ENCODE measurements at places on chromosomes 5 and 9.

DNA sequence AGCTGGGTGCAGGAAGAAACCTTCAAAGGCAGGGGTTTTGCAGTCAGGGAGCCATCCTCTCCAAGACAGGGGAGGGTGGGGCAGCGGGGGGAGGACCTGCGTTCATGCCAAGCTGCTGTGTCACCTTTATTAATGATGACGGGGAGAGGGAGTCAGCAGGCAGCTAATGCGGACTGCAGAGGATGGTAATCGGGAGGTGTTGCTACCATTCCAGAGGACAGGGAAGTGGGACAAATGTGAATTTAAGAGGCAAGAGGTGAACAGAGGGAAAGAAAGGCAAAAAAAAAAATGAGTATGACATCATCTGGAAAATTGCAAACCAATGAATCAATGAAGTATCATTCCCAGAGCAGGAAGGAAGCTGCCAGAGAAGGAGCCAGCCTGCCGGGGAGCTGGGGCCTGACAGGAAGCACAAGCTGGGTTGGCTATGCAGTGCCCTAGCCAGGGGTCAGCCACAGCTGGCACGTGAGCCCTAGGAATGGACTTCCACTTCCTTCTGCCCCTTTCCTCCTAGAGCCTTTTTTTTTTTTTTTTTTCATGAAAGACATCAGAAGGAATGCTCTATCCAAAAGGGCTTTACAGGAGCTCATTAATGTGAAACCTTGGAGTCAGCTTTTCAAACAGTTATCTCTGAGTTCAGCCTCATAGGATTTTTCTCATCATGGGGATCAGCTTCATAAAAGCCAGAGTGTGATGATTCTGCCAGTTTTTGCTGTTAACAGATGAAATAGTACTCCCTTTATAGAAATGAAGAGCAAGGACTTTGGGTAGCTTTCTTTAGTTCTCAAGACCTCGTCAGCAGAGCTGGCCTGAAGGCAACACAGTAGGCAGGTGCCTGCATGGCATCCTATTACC, 9.2 kb downstream of the INSYN2B start:
- DNase-seq, result peak; percentile 78

DNA sequence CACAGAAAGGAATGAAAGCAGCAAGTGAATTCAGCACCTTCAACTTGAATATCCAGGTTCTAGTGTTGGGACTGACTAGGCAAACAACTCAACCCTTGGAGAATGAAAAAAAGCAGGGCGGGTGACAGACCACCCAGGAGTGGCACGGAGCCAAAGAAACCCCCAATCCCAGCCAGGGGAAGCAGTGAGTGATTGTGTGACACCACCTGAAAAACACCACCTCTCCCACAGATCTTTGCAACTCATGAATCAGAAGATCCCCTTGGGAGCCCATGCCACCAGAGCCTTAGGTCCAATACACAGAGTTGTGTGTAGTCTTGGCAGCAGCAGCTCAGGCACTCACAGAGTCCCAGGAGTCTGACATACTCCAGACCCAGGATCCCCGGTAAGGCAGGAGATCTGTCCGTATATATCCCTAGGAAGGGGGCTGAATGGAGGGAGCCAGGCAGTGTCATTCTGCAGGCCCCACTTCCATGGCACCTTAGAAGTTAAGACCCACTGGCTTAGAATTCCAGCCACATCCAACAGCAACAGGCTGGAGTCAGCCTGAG, 22.1 kb upstream of the ROR2 start:
- no peak for DNase-seq

DNA sequence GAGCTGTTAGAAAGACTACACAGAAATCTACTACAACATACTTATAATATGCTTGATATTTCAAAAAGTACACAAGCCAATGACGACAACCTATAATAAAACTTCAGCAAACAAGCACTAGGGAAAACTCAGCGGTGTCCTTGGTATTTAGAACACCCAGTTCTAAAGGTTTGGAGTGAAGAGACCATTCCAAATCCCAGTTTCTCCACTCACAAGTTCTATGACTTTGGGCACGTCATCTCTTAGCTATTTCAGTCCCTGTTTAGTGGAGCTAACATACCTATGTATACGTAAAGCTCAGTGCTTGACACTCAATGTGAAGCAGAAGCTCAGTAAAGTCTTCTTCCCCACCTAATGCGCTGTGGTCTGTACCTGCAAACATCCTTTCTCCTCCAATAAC, 52.8 kb downstream of the MLLT3 start:
- DNase-seq, result no peak

DNA sequence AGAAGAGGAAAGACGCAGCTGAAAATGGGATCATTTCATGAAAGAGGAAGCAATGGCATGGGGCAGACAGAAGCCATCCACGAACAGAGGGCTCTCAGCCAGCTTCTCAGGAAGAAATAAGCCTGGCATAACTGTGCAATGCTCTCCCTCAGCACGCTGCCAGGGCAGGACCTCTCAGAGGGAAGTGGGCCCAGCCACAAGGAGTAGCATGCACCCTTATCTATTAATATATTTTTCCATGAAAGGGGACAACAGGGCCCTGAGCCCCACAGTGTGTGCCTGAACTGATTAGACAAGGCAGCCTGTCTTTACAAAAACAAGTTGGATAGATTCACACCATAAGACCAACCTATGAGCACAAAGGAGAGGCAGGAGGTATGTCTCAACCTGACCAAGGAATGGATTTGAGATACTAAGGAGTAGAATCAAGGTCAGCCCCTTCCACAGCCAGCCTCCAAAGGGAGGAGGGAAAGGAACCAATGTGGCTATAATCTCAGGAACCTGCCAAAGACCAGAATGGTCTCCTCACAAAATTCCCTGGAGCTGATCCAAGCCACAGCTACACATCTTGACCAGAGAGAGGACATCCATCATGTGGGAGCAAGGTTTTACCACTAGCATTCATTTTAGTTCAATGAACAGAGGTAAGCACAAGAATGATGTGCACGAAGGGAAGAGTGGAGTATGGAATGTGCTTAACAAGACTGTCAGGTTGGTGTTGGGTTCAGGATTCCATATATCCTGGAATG, 154.8 kb downstream of the SIL1 start:
- no peak for DNase-seq

DNA sequence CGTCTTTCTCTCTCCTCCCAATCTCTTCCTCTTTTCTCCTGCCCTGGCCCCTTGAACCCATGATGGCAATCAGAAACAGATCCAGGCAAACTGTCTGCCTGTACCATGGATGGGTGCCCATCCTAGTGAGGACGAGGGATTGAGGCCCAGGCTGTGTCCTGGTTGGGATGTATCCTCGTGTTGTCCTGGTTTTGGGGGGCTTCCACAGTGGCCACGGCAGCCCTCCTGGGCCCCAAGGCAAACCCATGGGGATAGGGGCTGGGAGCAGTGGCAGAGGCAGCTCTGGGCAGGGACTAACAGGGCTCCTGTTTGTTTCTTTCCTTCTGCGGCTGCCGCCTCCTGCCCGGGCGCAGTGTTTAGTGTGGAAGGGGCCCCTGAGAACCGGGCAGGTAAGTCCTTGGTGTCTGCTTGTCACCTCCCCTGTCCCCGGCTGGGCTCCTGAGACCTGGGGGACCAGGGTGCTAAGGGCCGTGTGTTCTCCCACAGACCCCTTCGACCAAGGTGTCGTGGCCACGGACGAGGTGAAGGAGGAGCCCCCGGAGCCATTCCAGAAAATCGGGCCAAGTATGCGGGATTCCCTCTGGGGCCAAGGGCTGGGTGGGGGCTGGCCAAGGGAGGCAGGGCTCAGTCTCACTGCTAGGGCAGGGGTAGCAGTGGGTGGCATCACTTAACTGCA, 70.0 kb downstream of the AMBP start:
- DNase-seq, result no peak

- DNase-seq, result no peak
Measured at GRCh38 chr5:141783005-141783946, 94.9 kb downstream of the PCDH1 start.

GRCh38 chr9:134496413-134497282, 145.0 kb upstream of the COL5A1 start:
- peak; percentile 71 for DNase-seq

DNA sequence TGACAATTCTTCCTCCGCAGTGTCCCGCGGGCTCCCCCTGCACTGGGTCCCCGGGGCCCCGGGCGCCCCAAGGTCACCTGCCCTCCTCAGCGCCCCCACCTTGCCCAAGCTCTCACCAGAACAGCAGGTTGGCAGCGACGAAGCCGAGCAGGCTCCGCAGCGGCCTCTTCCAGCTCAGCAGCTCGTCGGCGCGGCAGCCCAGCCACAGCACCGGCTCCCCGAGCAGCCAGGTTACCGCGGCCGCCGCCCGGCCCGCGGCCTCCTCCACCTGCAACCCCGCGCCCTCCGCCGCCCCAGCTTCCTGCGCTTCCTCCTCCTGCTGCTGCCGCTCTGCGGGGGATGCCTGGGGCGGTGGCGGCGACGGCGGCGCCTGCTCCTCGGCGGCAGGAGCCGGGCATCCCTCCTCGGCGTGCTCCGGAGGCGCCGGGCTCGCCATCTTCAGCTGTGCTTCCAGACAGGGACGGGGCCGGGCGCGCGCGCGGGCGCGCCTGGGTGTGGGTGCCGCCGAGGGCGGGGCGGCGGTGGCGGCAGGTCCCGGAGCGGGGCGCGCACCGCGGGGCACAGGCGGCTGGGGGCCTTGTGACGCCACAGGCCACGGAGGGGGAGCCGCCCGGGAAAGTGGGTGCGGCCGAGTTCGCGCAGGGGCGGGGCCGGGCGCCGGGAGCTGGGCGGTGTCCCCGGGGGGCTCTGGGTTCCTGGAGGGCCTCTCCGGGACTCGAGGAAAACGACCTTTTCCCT, at the start of gene RETREG1:
TSS of gene RETREG1 (minus strand) at position 462 of the 738 bp plus-strand sequence. CDS start at position 436, 26 bp downstream.
- peak; percentile 10 for DNase-seq

DNA sequence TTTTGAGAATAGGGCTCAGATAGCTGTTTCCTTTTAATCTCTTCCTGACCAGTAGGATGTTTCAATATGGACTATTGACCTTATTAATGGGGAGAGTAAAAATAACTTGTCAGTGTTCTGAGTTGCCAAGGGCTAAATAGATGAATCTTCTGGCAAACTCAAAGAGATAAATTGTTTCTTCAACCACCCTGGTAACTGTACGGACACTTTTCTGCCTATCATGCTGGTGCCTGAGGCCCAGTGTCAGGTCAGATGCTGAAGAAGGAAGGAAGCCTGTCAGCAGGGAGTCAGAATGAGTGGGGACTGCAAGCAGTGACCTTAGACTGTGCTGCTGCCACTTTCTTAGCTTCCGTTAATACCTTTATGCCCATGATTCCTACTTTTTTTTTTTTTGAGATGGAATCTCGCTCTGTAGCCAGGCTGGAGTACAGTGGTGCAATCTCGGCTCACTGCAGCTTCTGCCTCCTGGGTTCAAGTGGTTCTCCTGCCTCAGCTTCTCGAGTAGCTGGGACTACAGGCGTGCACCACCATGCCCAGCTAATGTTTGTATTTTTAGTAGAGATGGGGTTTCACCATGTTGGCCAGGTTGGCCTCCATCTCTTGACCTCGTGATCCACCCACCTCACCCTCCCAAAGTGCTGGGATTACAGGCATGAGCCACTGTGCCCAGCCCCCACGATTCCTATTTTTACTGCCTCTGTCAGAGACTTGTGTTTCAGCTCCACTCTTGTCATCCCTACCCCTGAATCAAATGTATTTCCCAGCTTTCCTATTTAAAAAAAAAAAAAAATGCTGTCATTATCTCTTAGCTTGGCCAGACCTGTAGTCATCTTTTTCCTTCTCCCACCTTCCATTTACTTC, 33.7 kb downstream of the TGFBR1 start:
- no peak for DNase-seq

- DNase-seq, result no peak
Measured at GRCh38 chr9:20815923-20816703, 132.1 kb downstream of the FOCAD start.

- no peak for DNase-seq
Measured at GRCh38 chr5:150621301-150621700, 19.2 kb upstream of the SYNPO start.

- no peak for DNase-seq
Measured at GRCh38 chr5:139701056-139701741, 53.0 kb downstream of the CXXC5 start.

DNA sequence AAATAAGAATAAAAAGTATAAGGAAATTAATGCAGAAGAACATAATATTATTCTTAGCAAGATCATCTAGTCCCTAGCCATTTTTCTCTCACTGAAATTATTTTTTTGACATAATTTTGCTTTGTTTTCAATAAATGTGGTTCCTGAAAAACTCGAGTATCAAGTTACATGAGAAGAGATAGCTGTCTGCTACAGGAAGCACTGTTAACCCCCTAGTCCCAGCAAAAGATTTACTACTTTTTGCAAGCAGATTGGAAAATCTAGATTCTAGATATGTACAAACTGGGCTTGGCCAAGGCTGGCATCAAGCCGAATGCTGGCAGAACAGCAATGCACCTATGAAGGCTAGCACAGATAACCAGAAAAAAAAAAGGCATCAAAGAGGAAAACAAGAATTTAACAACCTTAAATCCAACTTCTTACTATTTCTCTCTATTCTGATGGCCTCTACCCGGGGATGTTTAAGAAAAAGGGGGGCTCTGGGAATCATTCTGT, 21.9 kb upstream of the ISCA1 start:
- DNase-seq, result no peak

- DNase-seq, result no peak
Measured at GRCh38 chr5:149830579-149830978, 100.5 kb downstream of the PPARGC1B start.

GRCh38 chr9:109010746-109011145, 2.6 kb downstream of the CTNNAL1 start:
- peak; percentile 64 for DNase-seq

DNA sequence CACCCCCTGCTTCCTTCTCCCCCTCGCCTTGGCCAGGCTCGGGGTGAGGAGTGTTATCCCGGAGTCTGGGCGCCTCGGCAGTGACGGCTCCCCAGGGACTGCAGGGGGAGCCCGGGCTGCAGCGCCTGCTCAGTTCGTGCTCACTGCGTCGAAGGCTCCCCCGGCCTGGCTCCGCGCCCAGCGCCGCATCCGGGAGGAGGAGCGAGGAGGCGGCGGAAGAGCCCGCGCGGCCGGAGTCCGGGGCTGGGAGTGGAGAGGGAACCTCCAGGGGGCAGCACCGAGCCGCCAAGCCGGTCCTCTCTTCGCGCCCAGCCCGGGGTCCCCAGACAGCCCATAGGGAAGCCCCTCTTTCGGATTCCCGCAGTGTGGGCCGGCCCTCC, 1.3 kb upstream of the EGR1 start:
- peak; percentile 95 for DNase-seq

DNA sequence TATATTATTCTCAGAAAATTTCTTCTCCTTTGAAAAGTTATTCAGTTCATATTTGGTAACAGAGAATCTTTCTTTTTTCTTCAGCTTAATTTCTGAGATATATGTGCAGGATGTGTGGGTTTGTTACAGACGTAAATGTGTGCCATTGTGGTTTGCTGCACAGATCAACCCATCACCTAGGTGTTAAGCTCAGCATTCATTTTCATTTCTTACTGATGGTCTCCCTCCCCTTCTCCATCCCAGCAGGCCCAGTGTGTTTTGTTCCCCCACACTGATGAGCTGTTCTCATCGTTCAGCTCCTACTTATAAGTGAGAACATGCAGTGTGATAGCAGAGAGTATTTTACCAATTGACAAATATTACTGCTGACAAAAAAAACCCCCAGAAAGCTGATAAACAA, 330.0 kb upstream of the CHD1 start:
- no peak for DNase-seq

DNA sequence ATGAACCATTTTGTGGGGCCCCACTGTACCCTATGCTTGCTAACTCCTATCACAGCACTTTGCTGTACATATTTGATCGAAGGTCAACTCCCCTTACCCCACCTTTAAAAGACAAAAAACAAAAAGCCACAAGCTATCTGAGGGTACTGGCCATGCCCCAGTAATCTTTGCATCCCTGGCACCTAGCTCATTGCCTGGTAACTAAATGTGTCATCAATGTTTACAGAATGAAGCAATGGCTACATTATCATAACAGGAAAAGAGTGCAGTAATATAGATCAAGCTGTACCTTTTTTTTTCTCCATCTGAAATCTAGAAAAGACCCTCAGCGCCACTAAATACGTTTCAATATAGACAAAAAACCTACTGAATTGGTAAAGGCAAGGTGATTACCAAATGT, 188.0 kb downstream of the ELAVL2 start:
- DNase-seq, result no peak
